ENCODE measurements at places on chromosomes 2 and 18.

- no peak for DNase-seq
These were observed 506.1 kb upstream of the DCC start for GRCh38 chr18:51833850-51834249.

DNA sequence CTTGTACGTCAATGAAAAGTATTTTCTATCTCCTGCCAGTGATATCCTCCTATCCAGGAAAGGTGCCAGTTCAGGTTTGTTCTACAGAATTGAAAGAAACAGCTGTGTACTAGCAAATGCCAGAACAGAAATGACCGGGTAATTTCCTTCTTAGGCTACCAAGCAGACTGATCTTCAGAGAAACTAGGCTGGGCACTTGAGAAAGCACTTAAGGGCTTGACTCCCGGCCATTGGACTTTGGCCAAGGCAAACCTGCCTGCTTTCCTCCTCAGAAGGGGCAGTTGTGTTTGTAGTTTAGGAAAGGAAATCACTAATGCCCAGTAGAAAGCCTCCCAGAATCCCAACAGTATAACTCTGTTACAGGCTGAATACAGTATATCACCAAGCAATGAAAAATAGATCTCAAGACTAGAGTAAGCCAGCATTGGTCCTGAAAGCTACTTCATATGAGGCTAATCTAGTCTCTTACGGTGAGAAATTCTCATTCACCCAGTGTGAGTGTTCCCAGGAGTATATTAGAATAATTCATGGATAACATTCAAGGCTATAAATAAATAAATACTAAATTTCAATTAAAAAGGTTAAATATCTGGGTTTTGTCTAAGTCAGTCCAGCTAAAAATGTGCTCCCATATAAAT, 43.0 kb upstream of the COL5A2 start:
- DNase-seq: no peak

- no peak for DNase-seq
These were observed 2.7 kb upstream of the SIX2 start for GRCh38 chr2:45011621-45012602.

DNA sequence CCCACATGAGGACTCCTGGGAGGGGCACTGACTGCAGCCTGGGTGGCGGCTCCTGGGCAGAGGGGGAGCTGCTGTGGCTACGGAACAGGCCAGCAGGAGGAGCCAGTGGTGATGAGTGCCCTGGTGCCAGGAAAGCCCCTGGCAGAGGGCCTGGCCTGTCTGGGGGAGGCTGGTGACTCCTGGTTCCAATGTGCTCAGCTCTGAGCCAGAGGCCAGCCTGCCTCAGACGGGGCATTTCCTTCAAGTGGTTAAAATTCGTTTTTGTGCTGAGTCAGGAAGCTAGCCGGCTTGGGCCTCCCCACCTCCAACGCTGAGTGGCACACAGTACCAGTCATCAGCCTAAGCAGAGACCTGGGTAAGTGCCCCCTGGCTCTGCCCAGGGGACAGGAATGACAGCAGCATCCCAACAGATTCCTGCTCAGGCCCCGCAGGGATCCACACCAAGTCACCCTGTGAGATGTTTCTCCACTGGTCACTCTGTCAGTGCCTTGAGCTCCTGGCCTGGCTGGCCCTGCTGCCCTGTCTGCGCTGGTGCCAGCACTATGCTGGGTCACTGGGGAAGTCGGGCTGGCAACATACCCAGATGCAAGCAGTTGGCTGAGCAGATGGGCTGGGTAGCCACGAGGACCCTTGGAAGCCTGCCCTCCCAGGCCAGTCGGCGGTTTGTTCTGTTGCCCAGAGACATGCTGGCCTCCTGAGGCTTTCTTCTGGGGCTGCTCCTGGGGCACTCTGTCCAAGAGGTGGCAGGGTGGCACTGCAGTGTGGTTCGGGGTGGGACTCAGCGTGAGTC, 7.1 kb upstream of the KLF11 start:
- DNase-seq: no peak

DNA sequence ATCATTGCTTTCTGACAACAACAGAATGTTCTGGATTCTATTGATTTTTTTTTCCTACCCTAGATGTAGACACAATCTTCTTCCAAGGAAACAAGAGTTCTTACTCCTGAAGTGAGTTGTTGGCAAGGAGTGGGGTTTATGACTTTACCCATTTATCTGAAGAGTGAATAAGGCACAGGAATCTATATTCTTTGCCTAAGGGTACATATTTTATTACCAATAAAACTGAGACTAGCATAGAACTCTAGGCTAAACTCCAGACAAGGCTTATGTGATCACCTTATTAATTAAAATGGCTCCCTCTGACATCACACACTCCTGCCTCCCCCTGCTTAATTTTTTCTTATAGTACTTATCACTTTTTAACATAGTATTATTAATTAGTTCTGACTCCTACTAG, 47.6 kb downstream of the C18orf54 start:
- DNase-seq: no peak

GRCh38 chr2:127649684-127650040, 3.7 kb downstream of the GPR17 start:
- peak; percentile 87 for DNase-seq

GRCh38 chr2:203471323-203471722, 63.8 kb downstream of the RAPH1 start:
- DNase-seq: no peak

DNA sequence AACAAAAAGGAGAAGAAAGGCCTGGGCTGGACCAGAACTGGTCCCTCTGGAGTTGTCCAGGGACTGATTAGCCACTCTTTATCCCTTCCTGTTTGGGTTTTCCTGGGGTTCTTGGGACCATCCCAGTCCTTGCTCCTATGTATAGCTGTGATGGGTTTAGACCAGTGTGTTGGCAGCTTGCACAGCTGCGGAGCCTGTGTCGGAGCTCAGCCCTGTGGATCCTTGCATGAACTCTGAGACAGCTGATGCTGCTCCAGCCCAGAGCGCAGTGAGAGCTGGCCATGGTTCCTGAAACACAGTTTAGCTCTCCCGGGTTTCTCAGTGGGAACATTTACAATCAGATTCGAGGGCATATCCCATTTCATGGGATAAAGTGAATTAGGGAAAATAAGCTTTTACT, 16.9 kb downstream of the IMPA2 start:
- DNase-seq: no peak

- no peak for DNase-seq
These were observed 134.9 kb downstream of the RPIA start for GRCh38 chr2:88826399-88826798.

DNA sequence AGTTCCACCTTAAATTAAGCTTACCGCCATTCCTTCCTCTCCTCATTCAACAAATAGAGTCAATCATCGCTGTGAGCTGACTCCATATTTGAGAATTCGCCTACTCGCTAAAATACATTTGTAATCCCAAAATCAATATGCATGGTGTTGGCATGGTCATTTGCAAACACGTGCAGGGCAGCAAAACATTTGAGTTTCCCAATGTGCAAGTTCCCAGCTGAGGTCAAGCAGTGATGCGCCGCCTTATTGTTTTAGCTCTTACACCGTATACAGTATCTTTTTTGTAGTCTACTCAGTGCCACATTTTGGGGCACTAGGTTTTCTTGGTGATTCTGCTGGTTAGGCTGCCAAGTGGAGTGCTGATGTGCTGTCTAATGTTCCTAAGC, 73.3 kb upstream of the MGAT4A start:
- no peak for DNase-seq

GRCh38 chr2:12219761-12220160, 473.3 kb downstream of the LPIN1 start:
- no peak for DNase-seq

- DNase-seq: peak; percentile 39
These were observed 365 bp downstream of the CUL3 start for GRCh38 chr2:224584785-224585210.

DNA sequence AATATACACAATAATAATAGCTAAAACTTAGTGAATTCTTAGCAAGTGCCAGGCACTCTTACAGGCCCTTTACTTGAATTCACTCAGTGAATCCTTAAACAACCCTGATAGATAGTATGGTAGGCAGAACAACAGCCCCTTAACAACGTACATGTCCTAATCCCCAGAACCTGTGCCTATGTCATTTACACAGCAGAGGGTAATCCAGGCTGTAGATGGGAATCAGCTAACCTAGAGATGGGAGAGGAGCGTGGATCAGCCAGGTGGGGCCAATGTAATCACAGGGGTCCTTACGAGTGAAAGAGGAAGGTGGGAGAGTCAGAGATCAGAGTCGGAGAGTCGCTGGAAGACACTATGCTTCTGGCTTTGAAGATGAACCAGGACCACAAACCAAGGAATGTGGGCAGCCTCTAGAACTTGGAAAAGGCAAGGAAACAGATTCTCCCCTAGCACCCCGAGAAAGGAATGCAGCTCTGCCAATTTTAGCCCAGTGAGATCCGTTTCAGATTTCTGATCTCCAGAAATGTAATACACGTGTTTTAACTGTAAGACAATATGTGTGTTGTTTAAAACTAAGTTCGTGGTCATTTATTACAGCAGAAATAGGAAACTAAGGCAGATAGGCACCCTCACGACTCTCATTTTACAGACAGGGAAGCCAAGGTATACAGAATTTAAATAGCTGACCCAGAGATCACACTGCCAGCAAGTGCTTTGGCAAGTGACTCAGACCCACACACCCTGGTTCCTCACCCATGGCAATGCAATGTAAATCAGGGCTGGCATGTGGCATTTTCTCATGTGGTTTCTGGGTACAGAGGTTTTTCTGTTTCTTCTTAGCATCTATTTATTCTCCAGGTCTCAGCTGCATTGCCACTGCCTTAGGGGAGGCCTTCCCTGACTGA, 68.9 kb downstream of the DOCK10 start:
- DNase-seq: no peak

GRCh38 chr2:28624436-28624792, 127.2 kb upstream of the PPP1CB start:
- DNase-seq: no peak

DNA sequence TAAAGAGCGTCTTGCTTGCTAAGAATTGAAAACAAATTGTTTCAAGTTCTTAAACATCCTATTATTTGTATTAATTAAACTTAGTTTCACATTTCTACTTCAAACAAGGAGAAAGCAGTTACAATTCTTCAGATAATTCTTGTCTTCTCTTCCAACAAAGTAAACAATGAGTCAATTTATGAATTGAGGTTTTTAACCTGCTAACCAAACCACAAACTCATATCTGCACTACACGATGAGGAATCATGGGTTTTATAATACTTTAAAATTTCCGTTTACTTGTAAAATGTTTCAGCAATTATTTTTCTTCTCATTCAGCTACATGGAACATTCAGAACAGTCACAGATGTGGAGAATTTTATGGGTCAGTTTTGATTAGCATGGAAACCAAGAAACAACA, 114.2 kb downstream of the SPIRE1 start:
- no peak for DNase-seq

DNA sequence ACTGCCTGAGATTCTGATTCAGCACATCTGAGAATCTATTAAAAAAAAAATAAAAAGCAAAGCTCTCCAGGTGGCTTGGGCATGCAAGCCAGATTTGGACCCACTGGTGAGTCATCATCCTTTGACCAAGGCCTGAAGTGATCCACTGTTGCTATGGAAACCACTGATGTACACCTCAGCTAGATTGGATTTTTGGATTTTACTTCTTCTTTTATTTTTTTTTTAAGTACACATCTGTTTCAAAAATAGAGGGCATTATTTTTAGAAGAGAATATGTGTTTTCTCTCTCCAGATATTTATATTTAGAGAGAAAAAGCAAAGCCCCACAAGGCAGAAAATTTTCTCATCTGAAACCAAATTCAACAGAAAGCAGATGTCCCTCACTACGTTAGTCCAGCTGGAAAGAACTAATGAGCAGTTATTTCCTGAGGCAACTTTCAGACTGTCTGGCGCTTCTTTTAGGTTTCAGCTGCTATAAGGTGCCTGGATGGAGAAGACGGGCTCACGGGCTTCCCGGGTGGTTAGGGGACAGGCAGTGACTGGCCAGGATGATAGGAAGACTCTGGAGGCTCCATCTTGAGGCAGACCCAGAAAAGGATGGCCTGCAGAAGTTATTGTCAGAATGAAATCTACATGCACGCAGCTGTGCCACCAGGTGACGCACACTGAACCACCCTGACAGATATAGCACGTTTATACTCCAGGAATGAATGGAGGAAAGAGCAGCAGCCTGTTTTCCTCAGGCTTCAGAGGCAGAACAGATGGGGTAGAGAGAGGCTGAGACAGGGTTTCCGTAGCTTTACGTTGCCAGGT, 50.5 kb downstream of the MRPL35 start:
- no peak for DNase-seq
